SJSA1 (cell line): ENCODE measurements at places on chromosomes 16 and 17. TPM values are rescaled to one million over a fixed set of nuclear protein-coding genes. Genes with fewer than 3 reads are reported as not detected.
A peak's percentile ranks its signal among the peaks of the same experiment; 100 is the strongest.

The MFAP4 gene
- total RNA-seq: 0.39 TPM in 1 of 2 replicates, not detected in the other

The ADAMTS18 gene
- not detected in 2 replicates for total RNA-seq

GRCh38 chr16:1751946-1752345 is 19.4 kb downstream of the NME3 start:
- no peak overlapping the region for H3K4me3 ChIP-seq
- H3K27ac ChIP-seq: no peak overlapping the region
- peaks cover 88% of the 10 kb centered on the region for H3K36me3 ChIP-seq
- no peaks in the 10 kb centered on the region for H3K27me3 ChIP-seq
- H3K4me1 ChIP-seq: peaks cover 5% of the 10 kb centered on the region

The INCA1 gene
- 1.1 and 2.7 TPM in 2 replicates for total RNA-seq

- DNase-seq: no peak
- H3K27ac ChIP-seq: no peak overlapping the region
- H3K36me3 ChIP-seq: no peaks in the 10 kb centered on the region
- H3K4me3 ChIP-seq: no peak overlapping the region
- no peaks in the 10 kb centered on the region for H3K4me1 ChIP-seq
- H3K27me3 ChIP-seq: no peaks in the 10 kb centered on the region
Measured at GRCh38 chr16:17451843-17452242, 18.9 kb downstream of the XYLT1 start.

DNA sequence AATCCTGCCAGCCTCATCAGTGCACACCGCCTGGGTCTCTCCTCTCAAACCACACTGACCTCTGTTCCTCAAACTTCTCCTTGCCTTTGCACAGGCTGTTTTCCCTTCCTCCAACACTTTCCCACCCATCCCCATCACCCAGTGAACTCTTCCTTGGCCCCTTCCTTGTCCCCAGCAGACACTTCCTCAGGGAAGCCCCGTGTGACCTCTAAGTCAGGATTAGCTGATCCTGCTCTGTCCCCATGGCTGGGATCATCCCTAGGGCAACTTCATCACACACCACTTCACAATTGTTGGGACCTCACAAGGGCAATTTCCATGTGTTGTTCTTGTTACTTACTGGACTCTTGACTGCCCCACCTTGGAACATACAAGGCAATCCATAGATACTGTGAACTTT is 67.8 kb downstream of the WSB1 start:
- no peaks in the 10 kb centered on the region for H3K36me3 ChIP-seq
- no peak for DNase-seq
- H3K27me3 ChIP-seq: no peaks in the 10 kb centered on the region
- H3K4me3 ChIP-seq: no peak overlapping the region
- H3K4me1 ChIP-seq: peaks cover 13% of the 10 kb centered on the region
- H3K27ac ChIP-seq: no peak overlapping the region

The LRRC37A gene
- total RNA-seq: 0.53 and 1.3 TPM in 2 replicates

- no peak overlapping the region for H3K27ac ChIP-seq
- no peak for DNase-seq
- no peak overlapping the region for H3K4me3 ChIP-seq
- H3K4me1 ChIP-seq: no peaks in the 10 kb centered on the region
- 0 out of 2 replicates have a peak, but pooled peaks cover 8% of the 10 kb centered on the region for H3K36me3 ChIP-seq
Measured at GRCh38 chr17:18928628-18929125, 23.3 kb upstream of the SLC5A10 start.

The GPRC5C gene
- total RNA-seq: 46.5 and 48.4 TPM in 2 replicates

GRCh38 chr17:82463391-82463790 is 4.8 kb downstream of the NARF start:
- peaks cover 6% of the 10 kb centered on the region for H3K4me1 ChIP-seq
- H3K27ac ChIP-seq: no peak overlapping the region
- no peak for DNase-seq
- no peak overlapping the region for H3K4me3 ChIP-seq

- H3K27ac ChIP-seq: no peak overlapping the region
- no peak for DNase-seq
- H3K27me3 ChIP-seq: no peaks in the 10 kb centered on the region
- no peak overlapping the region for H3K4me3 ChIP-seq
- H3K4me1 ChIP-seq: peaks cover 33% of the 10 kb centered on the region
- peaks cover 10% of the 10 kb centered on the region; the same call in 1 of the 2 replicates for H3K36me3 ChIP-seq
Measured at GRCh38 chr16:67181346-67181745, 2.4 kb downstream of the MATCAP1 start.

DNA sequence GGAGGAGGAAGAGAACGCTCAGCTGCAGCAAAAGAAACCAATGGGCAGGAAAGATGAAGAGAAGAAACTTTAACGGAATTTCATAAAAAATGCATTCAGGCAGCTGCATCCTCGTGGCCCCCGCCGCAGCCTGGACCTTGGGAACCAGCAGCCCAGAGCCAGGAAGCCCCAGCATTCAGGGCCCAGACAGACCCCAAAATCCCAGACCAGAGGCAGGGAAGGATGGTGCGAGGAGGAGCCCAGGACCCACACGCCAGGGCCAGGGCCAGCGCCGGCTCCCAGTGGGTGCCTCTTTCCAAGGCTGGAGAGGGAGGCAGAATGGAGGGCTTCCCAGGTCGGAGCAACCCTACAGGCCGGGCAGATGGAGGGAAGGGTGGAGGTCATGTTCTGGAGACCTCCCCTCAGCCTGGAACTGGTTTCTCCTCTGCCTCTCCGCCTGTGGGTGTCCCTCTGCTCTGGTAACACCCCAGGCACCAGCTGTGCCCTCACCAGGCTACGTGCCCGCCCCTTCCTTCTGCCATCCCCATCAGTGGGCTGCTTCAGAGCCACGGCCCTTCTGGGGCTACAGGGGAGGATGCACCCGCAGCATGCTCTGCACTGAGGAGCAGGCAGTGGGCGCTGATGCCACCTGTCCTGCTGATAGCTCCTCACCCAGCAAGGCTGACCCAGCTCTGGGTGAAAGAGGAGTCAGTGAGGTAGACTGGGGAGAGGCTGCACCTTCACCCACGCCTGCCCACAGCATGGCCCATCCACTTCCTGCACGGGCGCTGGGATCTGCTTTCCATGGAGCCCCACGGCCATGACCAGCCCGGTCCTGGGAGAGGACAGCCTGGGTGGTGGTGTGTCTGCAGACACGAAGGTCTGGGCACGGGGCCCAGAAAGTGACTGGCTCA is 1.2 kb upstream of the MIF4GD start:
- H3K4me1 ChIP-seq: peaks cover 20% of the 10 kb centered on the region
- peaks cover 30% of the 10 kb centered on the region for H3K36me3 ChIP-seq
- H3K27me3 ChIP-seq: no peaks in the 10 kb centered on the region
- H3K27ac ChIP-seq: peak overlapping the region; percentile 59; the same call in 1 of the 2 replicates
- DNase-seq: no peak

DNA sequence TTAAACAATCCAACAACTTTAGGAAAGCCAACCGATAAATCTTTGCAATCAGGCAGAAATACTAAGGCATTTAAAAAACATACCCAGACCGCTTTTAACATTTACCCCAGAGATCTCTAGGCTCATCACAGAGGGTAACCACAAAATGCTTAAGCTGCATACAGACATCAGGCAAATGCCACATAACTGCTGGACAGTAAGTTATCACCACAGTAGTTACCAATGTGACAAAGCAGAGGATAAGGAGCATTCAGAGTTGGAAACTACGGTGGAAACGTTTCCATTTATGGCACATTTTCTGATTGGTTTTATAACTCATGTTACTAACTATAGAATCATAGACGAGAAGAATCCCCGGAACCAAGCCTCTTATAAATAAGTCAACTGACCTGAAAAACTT is 77.5 kb downstream of the KANSL1 start:
- H3K27me3 ChIP-seq: no peaks in the 10 kb centered on the region
- no peaks in the 10 kb centered on the region for H3K4me1 ChIP-seq
- H3K36me3 ChIP-seq: peaks cover 2% of the 10 kb centered on the region; the same call in 1 of the 2 replicates
- no peak overlapping the region for H3K4me3 ChIP-seq

DNA sequence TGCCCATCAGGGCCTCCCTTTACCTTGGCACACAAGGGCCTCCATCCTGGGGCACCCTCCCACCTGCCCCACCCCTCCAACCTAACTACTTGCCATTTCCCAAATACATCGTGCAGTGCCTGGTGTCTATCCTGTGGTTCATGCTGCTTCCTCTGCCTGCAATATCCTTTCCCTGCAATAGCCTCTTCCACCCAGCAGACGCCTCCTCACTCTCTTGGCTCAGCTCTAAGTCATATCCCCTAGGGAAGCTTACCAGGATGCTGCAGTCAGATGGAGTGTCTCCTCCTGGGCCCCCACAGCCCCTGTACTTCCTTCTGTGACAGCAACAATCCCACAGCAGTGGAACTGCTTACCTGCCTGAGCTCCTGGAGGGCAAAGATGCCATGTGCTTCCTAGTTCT is 36.7 kb downstream of the CCDC182 start:
- H3K27me3 ChIP-seq: peaks cover 12% of the 10 kb centered on the region; the same call in 1 of the 2 replicates
- H3K4me1 ChIP-seq: no peaks in the 10 kb centered on the region
- no peak overlapping the region for H3K4me3 ChIP-seq
- H3K27ac ChIP-seq: no peak overlapping the region
- H3K36me3 ChIP-seq: no peaks in the 10 kb centered on the region

The SLC16A11 gene
- total RNA-seq: not detected in 2 replicates

- H3K27me3 ChIP-seq: no peaks in the 10 kb centered on the region
- H3K36me3 ChIP-seq: peaks cover 72% of the 10 kb centered on the region
- H3K4me3 ChIP-seq: no peak overlapping the region
- no peak for DNase-seq
- H3K4me1 ChIP-seq: no peaks in the 10 kb centered on the region
- no peak overlapping the region for H3K27ac ChIP-seq
Measured at GRCh38 chr17:82939621-82940135, 99.9 kb upstream of the ZNF750 start.

The TNS4 gene
- not detected in 2 replicates for total RNA-seq

GRCh38 chr17:55717898-55718735 is 4.5 kb downstream of the TMEM100 start:
- H3K27me3 ChIP-seq: no peaks in the 10 kb centered on the region
- H3K36me3 ChIP-seq: no peaks in the 10 kb centered on the region
- no peak overlapping the region for H3K27ac ChIP-seq
- H3K4me3 ChIP-seq: no peak overlapping the region
- H3K4me1 ChIP-seq: peaks cover 17% of the 10 kb centered on the region

The ZC3H7A gene
- total RNA-seq: 47.4 and 60.9 TPM in 2 replicates

DNA sequence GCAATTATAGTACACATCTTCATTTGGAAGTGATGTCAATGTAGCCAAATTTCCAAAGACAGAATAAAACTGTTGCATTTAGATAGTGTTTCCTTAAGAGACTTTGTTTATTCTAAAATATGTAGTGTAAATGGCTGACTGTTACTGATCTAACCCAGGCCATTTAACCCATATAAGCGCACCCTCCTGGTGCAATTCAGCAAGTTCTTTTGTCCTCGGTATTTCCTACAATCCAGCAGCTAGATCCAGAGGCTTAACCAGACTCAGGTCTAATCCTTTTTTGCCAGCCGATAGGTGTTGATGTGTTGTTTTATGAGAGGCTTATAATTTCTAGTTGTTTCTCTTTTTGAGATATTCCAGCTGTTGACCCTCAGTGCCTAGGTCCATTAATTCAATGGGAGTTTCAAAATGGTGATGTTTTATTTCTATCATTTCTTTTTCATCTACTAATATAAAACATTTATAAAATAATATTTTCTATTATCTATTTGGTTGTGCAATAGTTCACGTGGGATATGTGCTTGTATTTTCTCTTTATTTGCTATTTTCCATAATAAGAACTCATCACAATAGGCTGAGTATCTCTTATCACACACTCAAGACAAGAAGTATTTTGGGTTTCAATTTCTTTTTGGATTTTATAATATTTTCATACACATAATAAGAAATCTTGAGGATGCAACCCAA is 14.5 kb downstream of the ABCA9 start:
- DNase-seq: no peak
- no peak overlapping the region for H3K27ac ChIP-seq
- no peaks in the 10 kb centered on the region for H3K36me3 ChIP-seq
- H3K4me3 ChIP-seq: no peak overlapping the region
- no peaks in the 10 kb centered on the region for H3K4me1 ChIP-seq

DNA sequence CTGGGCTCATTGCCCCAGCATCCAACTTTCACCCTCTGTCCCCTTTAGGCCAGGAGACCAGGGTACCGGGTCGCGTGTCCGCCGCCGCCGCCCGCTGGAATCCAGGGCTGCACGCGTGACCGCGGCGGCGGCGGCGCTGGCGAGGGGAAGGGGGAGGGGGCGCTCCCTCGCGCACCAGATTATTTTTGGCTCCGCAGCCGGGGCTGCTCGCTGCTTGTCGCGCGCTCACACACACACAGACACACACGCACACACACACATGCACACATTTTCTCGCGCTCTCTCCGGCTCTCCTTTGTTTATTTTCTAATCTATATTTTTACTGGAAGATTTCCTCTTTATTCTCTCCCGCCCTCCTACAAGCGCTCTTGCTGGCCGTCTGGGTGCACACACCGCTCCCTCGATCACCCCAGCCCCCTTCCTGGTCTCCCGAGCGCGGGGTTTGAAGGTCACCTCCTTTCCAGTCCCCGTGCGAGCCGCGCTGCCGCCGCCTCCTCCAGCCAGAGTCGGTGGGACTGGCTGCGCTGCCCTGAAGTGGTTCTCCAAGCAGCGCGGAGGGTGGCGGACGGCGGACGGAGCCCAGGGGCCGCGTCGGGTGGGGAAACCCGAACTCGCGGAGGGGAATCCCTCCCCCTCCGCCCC is 921.4 kb upstream of the EEF2KMT start:
- H3K4me3 ChIP-seq: no peak overlapping the region
- H3K27ac ChIP-seq: no peak overlapping the region
- no peak for DNase-seq
- no peaks in the 10 kb centered on the region for H3K4me1 ChIP-seq
- H3K27me3 ChIP-seq: no peaks in the 10 kb centered on the region

DNA sequence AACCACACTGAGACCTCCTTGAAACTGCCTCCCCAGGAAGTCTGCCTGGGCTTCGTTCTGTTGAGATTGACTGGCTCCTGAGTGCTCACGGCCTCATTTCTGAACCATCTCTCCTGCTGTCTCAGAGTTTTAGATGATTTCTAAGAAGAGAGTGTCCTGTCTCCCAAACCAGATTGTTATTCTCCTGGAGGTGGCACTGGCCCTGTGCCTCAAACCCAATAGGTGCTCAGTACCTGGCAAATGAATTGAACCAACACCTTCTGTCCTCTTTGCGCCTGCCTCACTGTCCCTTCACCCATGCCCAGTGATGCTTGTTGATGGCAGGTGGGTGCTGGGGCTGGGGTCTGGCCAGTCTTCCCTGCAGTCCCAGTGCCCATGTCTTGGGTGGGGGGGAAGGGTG is 36.3 kb upstream of the C1QL1 start:
- H3K27ac ChIP-seq: no peak overlapping the region
- H3K4me1 ChIP-seq: no peaks in the 10 kb centered on the region

The CMTM1 gene
- total RNA-seq: 3.5 and 5.4 TPM in 2 replicates

DNA sequence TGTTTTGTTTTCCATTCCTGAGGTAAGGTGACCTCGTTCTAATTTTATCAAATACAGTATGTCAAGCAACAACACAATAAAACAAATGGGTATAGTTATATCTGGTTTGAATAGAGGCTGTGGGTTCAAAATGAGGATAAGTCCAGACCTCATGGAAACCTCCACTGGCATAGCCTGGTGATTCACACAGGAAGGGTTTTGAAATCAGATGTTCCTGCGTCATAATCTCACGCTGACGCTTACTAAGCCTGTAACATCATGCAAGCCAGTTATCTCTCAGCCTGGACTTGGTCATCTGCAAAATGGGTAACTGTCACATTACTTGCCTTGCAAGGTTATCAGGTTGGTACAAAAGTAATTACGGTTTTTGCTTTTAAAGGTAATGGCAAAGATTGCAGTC is 1056.3 kb upstream of the EEF2KMT start:
- H3K4me3 ChIP-seq: no peak overlapping the region
- DNase-seq: no peak
- H3K4me1 ChIP-seq: no peaks in the 10 kb centered on the region
- H3K36me3 ChIP-seq: no peaks in the 10 kb centered on the region
- no peak overlapping the region for H3K27ac ChIP-seq
